ENCODE measurements at places on chromosomes 2 and 18.
A peak's percentile ranks its signal among the peaks of the same experiment; 100 is the strongest.

DNA sequence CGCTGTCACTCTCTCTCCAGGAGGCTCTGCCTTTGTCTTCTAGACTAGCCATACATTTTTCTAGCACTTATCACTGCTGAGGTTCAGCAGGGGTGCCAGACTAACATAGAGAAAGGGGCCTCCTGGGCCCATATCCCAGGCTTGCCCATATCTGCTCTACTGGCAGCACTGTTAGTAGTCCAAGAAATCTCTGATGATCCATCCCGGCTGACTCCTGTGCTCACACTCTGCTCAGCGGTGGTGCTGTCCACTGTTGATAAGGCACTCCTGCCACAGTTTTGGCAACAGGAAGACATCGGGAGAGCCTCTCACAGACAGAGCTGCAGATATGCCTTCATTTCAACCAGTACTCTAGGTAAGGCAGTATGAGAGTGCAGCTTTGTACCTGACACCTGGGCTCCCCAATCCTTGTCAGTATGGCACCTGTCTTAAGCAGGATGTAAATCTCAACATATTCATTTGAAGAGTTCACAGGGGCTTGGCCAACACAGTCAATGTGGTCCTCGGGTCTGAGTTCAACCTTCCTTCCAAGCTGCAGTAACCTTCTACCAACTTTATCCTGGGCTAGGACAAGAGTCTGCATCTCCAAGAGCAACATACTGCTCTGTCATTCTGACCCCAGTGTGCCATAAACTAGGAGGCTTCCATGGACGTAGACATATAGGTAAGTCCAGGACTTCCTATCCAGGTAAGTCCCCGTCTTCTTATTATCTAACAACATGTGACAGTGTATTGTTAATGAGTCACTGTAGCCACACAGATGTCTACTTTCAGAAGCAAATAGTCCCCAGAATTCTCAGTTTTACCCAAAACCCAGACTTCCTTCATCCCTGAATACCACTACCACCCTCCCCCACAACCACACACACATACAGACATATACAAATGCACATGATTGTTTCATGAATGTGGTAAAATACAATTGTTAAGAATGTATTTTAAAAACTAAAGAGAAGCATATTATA is 16.2 kb downstream of the KLF7 start:
- DNase-seq: peak; percentile 50
- H3K4me1 ChIP-seq: peaks cover 60% of the 10 kb centered on the region
- H3K36me3 ChIP-seq: peaks cover 7% of the 10 kb centered on the region
- H3K4me3 ChIP-seq: peak overlapping the region; percentile 72
- H3K27ac ChIP-seq: no peak overlapping the region
- H3K27me3 ChIP-seq: peaks cover 24% of the 10 kb centered on the region

GRCh38 chr2:19320813-19321212 is 37.6 kb downstream of the OSR1 start:
- no peaks in the 10 kb centered on the region for H3K36me3 ChIP-seq
- no peak overlapping the region for H3K4me3 ChIP-seq
- no peak for DNase-seq
- H3K27ac ChIP-seq: no peak overlapping the region
- H3K4me1 ChIP-seq: no peaks in the 10 kb centered on the region
- H3K27me3 ChIP-seq: no peaks in the 10 kb centered on the region

DNA sequence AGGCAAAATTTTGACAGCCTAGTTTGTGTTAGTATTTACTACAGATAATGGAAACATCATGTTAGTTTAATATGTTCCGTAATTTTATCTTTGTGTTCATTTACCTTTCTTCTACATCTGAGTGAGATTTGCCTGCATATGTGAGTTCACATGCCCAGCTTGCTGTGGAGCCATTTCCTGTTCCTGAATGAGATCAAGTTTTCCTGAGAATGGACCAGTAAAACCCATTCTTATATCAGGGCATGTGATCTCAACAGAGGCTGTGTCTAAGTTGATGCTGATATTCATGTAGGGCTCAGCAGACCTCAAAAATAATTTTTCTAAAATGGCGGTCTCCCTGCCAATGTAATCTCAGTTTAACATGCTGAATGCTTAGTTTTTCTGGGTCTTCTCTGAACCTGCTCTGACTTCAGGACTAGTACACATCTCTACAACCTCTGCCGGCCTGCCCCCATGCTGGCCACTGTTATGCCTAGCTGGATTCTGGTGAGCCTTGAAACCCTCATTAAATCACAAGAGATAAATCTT is 1.0 kb downstream of the IL1A start:
- H3K27me3 ChIP-seq: peaks cover 43% of the 10 kb centered on the region
- no peaks in the 10 kb centered on the region for H3K36me3 ChIP-seq
- H3K4me1 ChIP-seq: peaks cover 14% of the 10 kb centered on the region
- H3K4me3 ChIP-seq: peak overlapping the region; percentile 23
- DNase-seq: no peak
- H3K27ac ChIP-seq: no peak overlapping the region

GRCh38 chr2:130371723-130372054 is 15.8 kb downstream of the PTPN18 start:
- peaks cover 60% of the 10 kb centered on the region for H3K4me1 ChIP-seq
- no peak for DNase-seq
- peaks cover 10% of the 10 kb centered on the region for H3K36me3 ChIP-seq
- peak overlapping the region; percentile 83 for H3K4me3 ChIP-seq
- H3K27ac ChIP-seq: peak overlapping the region; percentile 92
- no peaks in the 10 kb centered on the region for H3K27me3 ChIP-seq

DNA sequence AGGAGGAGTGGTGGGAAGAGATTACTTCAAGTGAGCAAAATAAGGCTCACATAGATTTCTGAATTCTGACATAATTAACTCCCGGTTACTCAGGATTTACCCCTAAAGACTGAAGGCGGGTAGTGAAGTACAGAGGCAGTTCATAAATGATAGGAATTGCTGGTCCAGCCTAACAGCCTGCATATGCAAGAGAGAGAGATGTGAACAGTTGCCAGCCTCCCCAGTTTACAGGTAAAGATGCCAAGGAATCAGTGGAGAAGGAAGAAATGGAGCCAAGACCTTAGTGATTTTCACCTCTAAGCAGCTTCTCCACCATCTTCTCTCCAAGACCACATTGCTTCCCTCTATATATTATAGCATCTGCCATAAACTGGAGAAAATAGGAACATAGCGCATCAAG is 91.8 kb upstream of the THUMPD2 start:
- no peak overlapping the region for H3K4me3 ChIP-seq
- DNase-seq: no peak
- H3K4me1 ChIP-seq: no peaks in the 10 kb centered on the region
- no peaks in the 10 kb centered on the region for H3K36me3 ChIP-seq

- H3K27ac ChIP-seq: peak overlapping the region; percentile 50
- H3K36me3 ChIP-seq: no peaks in the 10 kb centered on the region
- peaks cover 12% of the 10 kb centered on the region for H3K27me3 ChIP-seq
- H3K4me1 ChIP-seq: peaks cover 5% of the 10 kb centered on the region
These were observed 35.5 kb upstream of the PTH2R start for GRCh38 chr2:208370881-208371633.

- H3K27ac ChIP-seq: no peak overlapping the region
- no peaks in the 10 kb centered on the region for H3K4me1 ChIP-seq
- peaks cover 4% of the 10 kb centered on the region for H3K36me3 ChIP-seq
- DNase-seq: no peak
These were observed 7.2 kb upstream of the CCNT2 start for GRCh38 chr2:134911400-134911785.

DNA sequence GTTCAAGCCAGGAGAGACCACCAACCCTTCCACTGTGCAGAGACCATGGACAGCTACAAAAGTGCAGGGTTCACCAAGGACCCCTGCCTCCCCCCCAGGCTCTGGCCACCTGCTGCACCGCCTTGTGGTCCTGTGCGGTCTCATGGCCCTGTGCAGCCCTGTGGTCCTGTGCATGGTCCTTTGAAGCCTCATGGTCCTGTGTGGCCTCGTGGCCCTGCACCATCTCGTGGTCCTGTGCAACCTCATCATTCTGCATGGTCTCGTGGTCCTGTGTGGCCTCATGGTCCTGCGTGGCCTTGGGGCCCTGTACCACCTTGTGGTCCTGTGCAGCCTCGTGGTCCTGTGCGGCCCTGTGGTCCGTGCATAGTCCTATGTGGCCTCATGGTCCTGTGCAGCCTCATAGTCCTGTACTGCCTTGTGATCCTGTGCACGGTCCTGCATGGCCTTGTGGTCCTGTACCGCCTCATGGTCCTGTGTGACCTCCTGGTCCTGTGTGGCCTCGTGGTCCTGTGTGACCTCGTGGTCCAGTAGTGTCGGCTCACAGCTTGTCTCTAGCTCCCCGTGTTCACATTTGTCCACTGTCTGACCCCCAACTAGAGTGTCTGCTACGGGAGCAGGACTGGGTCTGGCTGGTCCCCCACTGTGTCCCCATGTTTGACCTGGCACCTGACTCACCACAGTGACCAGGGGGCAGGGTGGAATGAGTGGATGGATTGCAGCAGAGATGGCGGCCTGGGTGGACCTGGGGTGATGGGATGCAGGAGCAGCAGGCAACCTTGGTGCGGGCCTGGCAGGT is 20.0 kb upstream of the OTOS start:
- H3K4me3 ChIP-seq: no peak overlapping the region
- no peaks in the 10 kb centered on the region for H3K36me3 ChIP-seq
- H3K4me1 ChIP-seq: no peaks in the 10 kb centered on the region
- no peak overlapping the region for H3K27ac ChIP-seq
- H3K27me3 ChIP-seq: no peaks in the 10 kb centered on the region
- DNase-seq: no peak

GRCh38 chr2:195995499-195995898 is 73.1 kb downstream of the DNAH7 start:
- no peaks in the 10 kb centered on the region for H3K27me3 ChIP-seq
- no peak overlapping the region for H3K4me3 ChIP-seq
- DNase-seq: no peak

- H3K4me3 ChIP-seq: no peak overlapping the region
- peaks cover 18% of the 10 kb centered on the region for H3K27me3 ChIP-seq
- H3K36me3 ChIP-seq: no peaks in the 10 kb centered on the region
- no peak overlapping the region for H3K27ac ChIP-seq
- H3K4me1 ChIP-seq: no peaks in the 10 kb centered on the region
These were observed 76.4 kb upstream of the ZEB2 start for GRCh38 chr2:144596073-144596871.

DNA sequence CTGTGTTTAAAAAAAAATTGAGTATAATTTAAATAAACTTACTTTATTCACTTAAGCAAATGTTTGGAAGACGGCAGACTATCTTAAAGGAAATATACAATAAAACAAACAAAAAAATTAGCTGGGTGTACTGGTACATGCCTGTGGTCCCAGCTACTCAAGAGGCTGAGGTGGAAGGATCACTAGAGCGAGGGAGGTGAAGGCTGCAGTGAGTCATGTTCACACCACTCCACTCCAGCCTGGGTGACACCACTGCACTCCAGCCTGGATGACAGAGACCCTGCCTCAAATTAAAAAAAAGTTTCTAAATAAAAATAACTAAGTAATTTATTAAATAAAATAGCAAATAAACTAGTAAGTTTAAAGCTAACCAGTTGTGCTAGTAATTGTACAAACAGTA is 7.5 kb downstream of the PUM2 start:
- no peak for DNase-seq
- peaks cover 3% of the 10 kb centered on the region for H3K36me3 ChIP-seq
- H3K4me3 ChIP-seq: no peak overlapping the region
- H3K4me1 ChIP-seq: peaks cover 77% of the 10 kb centered on the region

DNA sequence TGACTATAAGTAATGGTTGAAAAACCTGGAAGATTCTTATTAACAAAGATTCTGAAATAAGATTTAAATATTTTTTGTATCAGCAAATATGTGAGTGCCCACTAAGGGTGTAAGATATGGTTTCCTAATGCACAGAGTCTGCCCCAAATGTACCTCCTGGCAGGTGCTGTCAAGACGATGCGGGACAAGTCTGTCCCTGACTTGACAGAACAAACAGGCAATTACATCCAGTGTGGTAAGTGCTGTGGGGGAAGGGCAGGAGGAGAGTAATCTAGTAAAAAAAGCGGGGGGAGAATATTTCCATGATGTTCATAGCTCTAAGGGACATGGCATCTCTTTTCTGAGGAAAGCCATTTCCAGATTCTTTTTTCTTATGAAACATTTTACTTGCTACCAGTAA is 127.5 kb downstream of the COL4A4 start:
- no peaks in the 10 kb centered on the region for H3K4me1 ChIP-seq
- H3K4me3 ChIP-seq: no peak overlapping the region
- H3K36me3 ChIP-seq: no peaks in the 10 kb centered on the region
- DNase-seq: no peak

DNA sequence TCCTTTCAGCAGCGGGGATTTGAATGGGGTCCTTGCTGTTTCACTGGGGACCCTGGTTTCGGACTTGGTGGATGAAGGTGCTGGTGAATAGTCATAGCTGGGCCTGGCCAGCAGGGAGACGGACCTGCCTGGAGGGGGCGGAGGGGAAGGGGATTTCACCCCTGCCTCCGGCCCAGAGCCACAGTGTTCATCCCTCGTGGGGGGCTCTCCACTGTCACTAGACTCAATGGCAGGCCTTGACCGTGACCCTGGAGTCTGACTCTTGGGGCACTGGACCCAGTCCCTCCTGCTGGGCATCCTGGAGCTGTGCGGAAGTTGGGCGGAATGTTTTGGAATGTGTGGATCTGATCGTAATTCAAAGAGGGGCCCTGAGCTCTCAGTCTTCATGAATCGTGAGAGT is 113.9 kb upstream of the LYPD1 start:
- H3K36me3 ChIP-seq: no peaks in the 10 kb centered on the region
- H3K27me3 ChIP-seq: no peaks in the 10 kb centered on the region
- H3K4me1 ChIP-seq: no peaks in the 10 kb centered on the region
- DNase-seq: no peak
- H3K27ac ChIP-seq: no peak overlapping the region

- H3K27me3 ChIP-seq: no peaks in the 10 kb centered on the region
- H3K27ac ChIP-seq: no peak overlapping the region
- H3K4me1 ChIP-seq: no peaks in the 10 kb centered on the region
- no peak overlapping the region for H3K4me3 ChIP-seq
- no peaks in the 10 kb centered on the region for H3K36me3 ChIP-seq
- DNase-seq: no peak
These were observed 11.0 kb downstream of the SLC14A1 start for GRCh38 chr18:45734944-45735343.

DNA sequence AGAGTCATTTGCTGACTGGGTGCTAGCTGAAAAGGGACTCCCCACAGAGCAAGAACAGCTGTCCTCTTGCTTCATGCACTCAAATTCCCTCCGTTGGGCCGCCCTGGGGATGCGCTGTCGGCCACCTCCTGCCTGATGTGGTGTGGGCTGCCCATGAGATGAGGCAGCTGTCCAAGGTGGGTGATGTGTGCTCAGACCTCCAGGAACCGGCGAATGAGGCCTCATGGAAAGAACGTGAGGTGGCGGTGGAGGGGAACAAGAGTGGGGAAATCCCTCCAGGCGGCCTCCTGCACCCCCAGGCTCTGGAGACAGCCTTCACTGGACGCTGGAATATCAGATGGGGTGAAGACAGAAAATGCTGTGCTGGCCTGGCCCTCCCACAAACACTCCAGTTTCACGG is 79.8 kb downstream of the LONRF2 start:
- H3K27ac ChIP-seq: no peak overlapping the region
- no peaks in the 10 kb centered on the region for H3K36me3 ChIP-seq
- no peak overlapping the region for H3K4me3 ChIP-seq
- no peak for DNase-seq
- H3K27me3 ChIP-seq: peaks cover 10% of the 10 kb centered on the region
- no peaks in the 10 kb centered on the region for H3K4me1 ChIP-seq

DNA sequence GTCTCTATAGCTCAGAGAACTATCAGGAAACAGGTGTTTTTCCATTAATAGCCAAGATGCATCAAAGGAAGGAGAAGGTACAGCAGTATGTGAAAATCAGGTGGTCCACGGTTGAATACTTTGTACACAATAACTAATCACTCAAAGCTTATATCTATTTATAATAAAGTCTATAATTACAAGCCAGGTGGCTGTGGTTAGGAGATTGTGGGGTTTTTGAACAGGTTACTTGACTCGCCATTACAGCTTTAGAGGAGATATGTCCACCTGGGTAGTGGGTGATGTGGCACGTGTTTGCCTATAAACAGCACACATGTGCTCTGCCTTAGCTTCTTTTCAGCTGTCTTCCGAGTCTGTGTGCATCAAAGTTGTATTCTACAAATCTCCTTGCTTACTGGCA is 892.2 kb upstream of the ZEB2 start:
- peaks cover 40% of the 10 kb centered on the region for H3K27me3 ChIP-seq
- H3K36me3 ChIP-seq: no peaks in the 10 kb centered on the region
- no peak overlapping the region for H3K27ac ChIP-seq

Data from activated T-cell treated with anti-CD3 and anti-CD28 coated beads, Interleukin-2, amount 50 U/mL, for 72 hours (primary cell).